Inflammatory macrophage (primary cell): ENCODE measurements at places on chromosomes 1 and 21.

DNA sequence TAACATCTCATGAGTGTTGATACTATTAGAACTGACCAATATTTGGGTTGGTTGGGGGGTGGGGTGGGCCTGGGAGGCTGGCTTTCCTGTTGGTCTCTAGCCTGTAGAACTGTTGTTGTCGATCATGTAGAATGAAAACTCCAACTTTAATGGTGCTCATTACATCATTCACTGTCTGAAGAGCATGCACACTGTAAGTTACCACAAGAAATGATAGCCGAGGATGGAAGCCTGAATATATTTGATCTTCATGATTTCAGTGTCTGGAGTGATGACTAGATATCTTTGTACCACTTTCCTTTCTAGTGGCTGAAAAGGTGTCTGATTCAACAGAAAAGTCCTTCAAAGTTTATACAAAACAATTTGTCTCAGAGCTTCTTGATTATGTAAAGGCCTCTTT is 123.6 kb downstream of the XCL2 start:
- no peak for DNase-seq

GRCh38 chr1:5563861-5564577 is 428.2 kb downstream of the NPHP4 start:
- DNase-seq, result no peak

GRCh38 chr1:241527146-241527545 is 5.0 kb upstream of the KMO start:
- DNase-seq, result no peak

- DNase-seq, result no peak
These were observed 35.4 kb downstream of the PRDM2 start for GRCh38 chr1:13735168-13735930.
